Pancreas (tissue), 10 donors: ENCODE measurements at places on chromosomes 1 and 21. TPM values are rescaled to one million over a fixed set of nuclear protein-coding genes. Genes with fewer than 3 reads are reported as not detected.

Gene ERG
- polyA plus RNA-seq = 3.8 TPM

Gene BNIPL
- 0.34 TPM for polyA plus RNA-seq

Gene PRDM16
- polyA plus RNA-seq = 19.2 TPM

Gene OR2L13
- polyA plus RNA-seq = not detected

Gene DPM3
- 227 TPM for polyA plus RNA-seq

Gene APCS
- 10.5 TPM for polyA plus RNA-seq

Gene SLC50A1
- polyA plus RNA-seq = 32.8 TPM

Gene MROH9
- polyA plus RNA-seq = not detected

Gene LCE6A
- polyA plus RNA-seq = not detected

Gene RASSF5
- 22.3 TPM for polyA plus RNA-seq

Gene GRIK3
- polyA plus RNA-seq = 0.08 TPM
